Cerebellar nuclear complex (tissue), 1 donor: ENCODE measurements at places on chromosomes 3 and 15.

DNA sequence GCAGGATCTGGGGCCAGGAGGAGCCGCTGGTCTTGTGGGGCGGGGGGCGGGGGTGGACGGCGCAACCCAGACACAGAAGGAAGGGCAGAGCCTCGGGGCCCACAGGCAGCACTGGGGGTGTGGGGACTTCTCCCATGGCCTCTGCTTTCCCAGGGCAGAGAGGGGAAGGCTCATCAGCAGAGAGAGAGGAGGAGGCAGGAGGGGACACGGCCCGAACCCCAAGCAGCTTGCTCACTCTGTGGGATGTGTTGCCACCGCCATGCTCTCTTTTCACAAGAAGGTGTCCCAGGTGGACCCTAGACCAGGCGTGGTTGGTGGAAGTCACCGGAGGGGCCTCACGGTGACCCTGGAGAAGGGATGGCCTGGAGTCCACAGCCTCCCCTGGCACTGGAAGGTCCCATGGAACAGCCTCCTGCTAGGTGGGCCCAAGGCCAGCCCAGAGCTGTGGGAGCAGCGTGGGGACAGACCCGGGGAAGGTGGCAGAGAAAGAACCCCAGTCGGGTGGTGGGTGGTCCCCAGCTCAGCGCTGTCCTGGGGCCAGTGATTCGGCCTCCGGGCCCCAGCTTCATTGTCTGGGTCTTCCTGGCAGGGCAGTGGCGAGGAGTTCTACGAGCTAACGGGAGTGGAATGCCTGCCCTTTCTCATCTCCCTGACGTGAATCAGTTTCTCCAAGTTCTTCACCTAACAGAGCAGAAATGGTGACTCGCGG, 46.8 kb upstream of the PCSK6 start:
- no peak for DNase-seq

GRCh38 chr15:45171912-45172311, 15.9 kb downstream of the SHF start:
- no peak for DNase-seq

- no peak for DNase-seq
Observed at GRCh38 chr15:76267077-76267476, 44.2 kb downstream of the ETFA start.

- DNase-seq = no peak
Observed at GRCh38 chr3:37498126-37499039, 324.0 kb upstream of the LRRFIP2 start.

GRCh38 chr15:46703871-46704637, 1013.3 kb upstream of the SEMA6D start:
- DNase-seq = no peak

DNA sequence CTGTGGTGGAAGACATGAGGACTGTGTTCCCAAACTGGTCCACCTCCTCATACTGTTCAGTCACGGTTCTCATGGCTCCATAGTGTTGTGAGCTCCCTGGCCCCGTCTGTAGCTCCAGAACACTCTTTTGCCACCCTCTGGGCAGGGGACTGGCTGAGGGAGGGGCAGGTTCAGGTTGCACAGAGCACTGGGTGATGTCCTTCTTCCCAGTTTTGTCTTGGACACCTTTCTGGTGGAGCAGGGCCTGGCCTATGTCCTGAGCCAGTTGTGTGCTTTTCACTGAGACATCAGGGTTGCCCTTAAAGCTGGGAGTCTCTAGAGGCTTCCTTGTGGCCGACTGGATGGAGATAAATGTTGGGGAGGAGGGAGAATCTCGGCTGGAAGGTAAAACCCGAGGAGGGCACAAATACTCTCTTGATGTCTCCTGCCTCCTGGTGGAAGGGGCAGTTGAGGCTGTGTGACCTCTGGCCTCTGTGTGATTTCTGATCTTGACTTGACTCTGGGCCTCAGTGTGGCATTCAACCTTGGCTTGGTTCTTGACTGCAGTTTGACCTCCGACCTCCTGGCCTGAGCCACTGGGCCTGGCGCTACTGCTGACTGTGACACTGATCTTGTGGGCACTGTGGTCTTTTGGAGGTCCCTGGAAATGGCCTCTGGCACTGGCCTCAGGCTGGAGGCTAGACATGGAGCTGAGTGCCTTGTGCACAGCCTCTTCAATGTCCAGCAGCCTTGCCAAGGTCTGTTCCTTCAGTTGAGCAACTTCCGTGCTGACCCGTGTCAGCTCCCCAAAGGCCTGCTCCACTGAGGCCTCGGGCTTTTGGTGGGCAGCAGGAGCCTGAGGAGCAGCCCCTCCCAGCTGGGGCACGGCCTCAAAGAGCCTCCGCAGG, 8.1 kb downstream of the XIRP1 start:
- no peak for DNase-seq

DNA sequence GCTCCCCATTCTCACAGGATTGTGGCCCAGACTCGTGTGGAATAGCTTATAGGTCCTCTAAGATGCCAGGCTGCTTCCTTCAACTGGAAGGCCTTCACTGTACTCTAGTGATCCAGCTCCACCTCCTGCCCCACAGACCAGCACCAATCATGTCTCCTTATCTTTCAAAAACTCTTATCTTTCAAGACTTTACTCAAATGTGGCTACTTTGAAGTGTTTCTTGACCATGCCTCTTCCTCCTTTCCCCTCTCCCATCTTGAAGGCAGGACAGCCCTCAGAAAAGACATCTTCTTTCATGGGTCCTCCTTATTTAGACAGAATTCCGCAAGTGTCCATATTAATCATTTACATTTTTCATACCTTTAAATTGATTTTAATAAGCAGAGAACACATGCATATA, 142.3 kb downstream of the CHST2 start:
- no peak for DNase-seq

GRCh38 chr3:134132961-134133360, 103.2 kb upstream of the SLCO2A1 start:
- DNase-seq = no peak

DNA sequence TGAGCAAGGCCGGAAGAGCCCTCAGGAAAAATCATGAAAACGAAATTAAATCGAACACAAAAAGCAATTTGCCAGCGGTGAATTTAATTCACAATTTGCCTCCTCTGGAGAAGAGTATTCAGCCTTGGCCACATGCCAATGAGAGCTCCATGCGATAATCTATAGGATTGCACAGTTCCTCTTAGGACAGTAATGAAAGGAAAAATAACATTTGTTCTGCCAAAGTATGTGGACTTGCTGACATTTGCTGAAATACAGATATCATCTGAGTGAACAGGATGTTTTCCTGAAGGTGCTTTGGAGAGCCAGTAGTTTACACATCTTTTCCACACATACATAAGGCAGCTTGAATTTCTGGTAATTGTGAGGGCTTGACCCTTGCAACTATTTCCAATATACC, 188.6 kb upstream of the PDZRN3 start:
- DNase-seq = no peak

DNA sequence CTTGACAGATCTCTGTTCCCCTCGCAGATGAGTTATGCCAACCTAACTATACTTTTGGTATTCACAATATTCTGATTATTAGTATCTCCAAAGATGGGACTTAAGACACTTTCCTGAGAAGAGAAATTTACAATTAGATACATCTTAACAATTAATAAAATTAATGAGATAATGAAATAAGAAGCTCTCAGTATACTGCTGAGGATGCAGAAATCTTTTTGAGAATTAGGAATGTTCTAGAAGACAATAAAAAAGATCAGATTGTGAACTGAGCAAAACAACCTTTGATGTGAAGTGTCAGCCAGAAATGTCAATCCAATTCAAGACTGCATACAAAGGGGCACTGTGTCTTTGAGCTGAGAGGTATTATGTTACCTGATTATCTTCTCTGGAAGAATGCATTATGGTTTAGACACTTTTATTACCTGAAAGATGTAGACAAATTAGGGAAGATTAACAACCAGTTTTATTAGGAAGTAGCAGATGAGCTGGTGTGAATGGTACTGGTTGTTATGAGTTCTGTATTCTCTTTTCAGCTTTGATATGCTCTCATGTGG, 262.9 kb downstream of the TIGIT start:
- no peak for DNase-seq

DNA sequence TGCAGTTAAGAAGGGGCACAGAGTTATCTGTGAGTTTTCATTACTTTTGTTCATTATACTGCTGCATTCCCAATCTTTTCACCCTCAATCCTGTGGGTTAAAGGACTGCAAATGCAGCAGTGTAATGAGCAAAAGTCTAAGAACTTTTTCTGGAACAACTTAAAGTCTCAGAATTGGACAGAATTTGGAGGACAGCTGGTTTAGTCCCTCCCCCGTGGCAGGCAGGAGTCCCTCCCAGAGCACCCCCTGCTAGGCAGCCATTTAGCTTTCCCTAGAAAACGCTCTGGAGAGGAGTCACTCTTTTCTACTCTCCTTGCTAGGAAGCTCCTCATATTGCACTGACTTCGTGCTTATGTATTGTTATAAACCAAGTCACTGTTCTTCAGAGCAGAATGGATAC, 156.3 kb upstream of the UBE2E1 start:
- DNase-seq = no peak

GRCh38 chr3:40763807-40764206, 239.0 kb downstream of the ZNF621 start:
- DNase-seq = no peak

DNA sequence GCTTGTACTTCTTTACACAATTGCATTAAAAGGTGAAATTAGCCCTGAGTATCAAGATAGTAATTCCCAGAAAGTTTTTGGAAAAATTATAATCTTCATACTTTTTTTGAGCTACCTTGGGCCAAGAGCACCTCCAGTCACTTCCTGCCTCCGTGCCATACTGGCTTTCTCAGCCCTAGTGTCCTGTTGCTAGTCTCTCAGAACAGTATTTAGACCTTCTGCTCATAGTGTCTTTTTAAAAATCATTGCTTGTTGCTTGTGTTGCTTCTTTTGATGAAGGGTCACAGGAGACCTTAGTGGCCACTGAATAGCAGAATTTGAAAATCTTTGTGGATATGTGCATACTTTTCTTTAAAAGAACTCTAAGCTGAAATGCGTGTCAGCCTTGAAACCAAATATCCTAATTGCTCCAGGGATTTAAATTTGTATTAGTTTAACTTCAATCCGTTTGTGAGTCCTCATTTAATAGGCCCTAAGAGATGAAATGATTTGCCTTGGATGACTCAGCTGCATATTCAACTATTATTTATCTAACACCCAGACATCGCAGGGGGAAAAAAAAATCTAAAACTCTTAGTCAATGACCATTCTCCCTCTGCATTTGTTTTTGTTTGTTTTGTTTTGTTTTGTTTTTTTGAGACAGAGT, 29.1 kb upstream of the LXN start:
- no peak for DNase-seq

- DNase-seq = no peak
Observed at GRCh38 chr3:74763830-74764229, 149.4 kb upstream of the CNTN3 start.

DNA sequence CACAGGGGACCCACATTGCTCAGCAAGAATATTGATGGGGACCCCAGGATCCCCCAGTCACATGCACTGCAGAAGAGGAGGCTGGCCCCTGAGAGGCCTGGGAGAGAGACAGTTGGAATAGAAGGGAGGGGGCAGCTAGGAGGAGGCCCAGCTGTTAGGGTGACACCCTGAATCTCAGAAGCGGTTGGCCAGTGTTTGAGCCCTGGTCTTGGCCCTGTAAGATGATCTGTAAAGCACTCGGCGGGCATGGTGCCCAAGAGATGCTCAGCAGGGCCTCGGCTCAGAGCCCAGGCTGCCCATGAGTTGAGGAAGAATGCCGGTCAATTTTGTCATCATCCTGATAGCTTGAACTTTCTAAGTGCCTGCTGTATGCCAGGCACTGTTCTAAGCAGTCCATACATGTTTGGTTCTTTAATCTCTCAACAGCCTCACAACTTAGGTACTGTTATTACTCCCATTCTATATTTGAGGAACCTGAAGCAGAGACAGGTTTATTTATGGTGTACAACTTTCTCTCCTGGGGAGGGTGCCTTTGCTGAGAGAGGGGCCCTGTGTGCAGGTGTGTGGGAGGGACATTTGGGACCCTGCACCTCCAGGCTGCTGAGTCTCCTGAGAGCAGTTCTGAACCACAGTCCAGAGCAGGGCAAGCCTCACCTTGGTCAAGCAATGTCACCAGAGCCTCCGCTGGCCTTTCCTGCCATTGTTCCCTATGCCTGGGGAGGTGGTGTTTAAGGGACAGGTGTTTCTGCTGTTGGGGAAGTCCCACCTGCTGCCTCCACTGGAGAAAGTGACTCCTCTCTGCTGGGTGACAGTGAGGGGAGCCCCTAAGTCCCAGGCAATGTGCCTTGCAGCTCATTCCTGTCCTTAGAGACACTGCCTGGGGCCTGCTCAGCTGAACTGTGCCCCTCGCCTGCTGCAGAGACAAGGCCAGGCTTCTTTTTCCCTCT, 26.0 kb downstream of the SLC6A6 start:
- no peak for DNase-seq

DNA sequence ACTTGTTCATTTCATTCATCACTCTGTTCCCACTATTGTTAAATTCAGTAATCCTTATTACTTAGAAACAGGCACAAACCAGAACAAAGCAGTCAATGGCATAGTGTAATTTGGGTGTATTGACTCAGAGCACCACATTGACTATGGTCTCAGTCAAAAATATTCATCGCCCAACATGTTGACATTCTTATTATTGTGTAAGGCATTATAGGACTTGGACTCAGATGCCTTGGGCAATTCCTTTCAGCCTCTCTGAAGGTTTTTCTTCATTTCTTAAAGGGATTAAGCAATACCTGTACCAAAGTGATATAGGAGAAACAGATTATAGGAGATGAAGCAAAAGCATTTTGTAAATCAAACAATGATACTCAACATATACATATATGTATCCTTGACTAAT, 114.7 kb upstream of the BHLHE40 start:
- DNase-seq = no peak

DNA sequence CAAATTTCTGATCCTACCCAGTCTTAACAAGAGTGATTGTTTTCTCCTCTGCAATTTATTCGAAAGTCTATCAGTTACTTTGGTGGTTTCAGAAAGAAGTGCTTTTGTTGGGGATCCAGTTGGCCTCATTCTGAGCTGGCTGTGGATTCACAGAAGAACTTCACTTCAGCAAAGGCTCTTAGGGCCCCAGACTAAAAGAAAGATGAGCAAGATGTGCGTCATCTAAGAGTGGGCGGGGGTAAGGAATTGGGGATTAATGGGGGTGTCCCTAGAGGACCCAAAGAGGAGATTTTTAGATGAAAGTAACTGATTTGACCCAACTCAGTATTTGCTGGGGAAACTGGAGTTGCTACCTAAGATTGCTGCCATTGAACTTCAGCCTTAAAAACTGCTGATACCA, 63.9 kb upstream of the TSEN2 start:
- DNase-seq = no peak

GRCh38 chr3:195263193-195263924, 7.6 kb downstream of the XXYLT1 start:
- no peak for DNase-seq

GRCh38 chr3:133413161-133414020, 13.5 kb downstream of the BFSP2 start:
- no peak for DNase-seq
